Large intestine (tissue), 12 donors: ENCODE measurements at places on chromosomes 4 and X.

DNA sequence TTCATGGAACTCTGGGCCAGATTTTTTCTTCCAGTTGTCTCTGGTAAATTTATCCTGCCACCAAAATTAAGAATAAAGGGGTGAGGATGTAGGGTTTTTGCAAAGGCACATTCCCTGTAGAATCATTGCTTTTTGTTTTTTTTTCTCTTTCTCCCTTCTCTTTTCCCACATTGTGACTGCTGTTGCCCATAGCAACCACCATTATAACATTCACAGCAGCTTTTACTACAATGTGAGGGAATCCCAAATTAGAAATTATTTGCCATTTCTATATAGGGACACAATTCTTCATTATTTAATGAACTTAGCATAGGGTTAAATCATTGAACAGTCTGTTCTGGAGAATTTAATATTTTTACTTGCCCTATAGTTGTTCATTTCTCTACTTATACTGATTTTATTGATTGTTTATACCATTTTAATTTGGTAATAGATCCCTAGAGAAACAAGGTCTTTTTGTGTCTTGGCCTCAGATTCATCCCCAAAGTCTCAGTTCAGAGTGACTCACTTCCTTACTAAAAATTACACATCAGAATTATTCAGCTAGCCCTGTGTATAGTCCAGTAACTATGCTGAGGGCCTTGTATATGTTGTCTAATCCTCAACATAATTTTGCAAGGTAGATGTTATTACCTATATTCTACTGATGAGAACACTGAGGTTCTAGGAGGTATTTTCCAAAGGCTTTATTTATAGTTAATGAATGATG, 80.8 kb upstream of the ANK2 start:
- DNase-seq: no peak

DNA sequence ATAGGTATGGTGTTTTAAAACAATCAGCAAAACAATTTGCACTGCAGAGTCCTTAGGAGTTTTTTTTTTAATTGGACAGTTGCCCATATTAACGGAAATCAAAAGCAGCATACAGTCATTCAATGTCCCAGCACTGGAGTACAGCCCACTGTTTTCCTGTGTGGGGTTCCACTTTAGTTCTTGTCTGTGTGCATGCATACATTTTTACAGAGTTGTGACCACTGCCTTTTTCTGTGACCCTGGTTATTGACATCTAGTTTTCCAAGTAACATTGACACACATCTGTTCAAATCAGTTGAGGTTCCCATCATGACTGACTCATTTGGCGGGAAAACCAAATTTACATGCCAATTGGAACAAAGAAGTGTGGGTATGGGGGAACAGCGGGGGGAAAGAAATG, 83.3 kb downstream of the HPRT1 start:
- DNase-seq: no peak

GRCh38 chr4:181289198-181289597, 954.0 kb upstream of the TENM3 start:
- no peak for DNase-seq

- no peak for DNase-seq
Observed at GRCh38 chr4:12846368-12846767, 637.8 kb downstream of the RAB28 start.

DNA sequence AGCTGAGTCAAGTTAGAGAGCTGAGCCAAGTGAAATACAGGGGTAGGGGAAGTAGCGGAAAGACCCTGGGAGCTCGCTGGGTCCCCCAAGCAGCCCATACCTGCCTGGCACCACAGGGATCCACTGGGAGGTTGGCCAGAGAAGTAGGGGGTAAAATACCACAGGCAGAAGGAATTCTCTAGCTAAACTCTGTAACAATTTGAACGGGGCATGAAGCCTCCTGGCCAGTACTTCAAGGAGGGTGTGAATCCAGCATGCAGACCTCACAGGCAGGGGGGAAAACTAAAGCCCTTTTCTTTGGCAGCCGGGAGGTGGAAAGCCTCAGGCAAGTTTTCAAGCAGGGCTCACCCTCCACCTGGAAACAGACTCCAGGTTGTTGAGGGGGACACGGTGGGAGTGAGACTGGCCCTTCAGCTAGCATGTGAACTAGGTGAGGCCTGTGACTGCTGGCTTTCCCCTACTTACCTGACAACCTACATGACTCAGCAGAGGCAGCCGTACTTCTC, 3.7 kb upstream of the UGT2A1 start:
- no peak for DNase-seq
